ENCODE measurements at places on chromosomes 2 and 18. TPM values are rescaled to one million over a fixed set of nuclear protein-coding genes. Genes with fewer than 3 reads are reported as not detected.
A peak's percentile ranks its signal among the peaks of the same experiment; 100 is the strongest.

CTNNA2 gene
- total RNA-seq: 3.8 TPM

CREG2 gene
- 1.7 TPM for total RNA-seq

IL36B gene
- not detected for total RNA-seq

EFR3B gene
- total RNA-seq: 8.9 TPM

SKOR2 gene
- 0.34 TPM for total RNA-seq

GRCh38 chr18:34483198-34483597 is 226.9 kb upstream of the DTNA start:
- no peak for DNase-seq

GRCh38 chr2:168884975-168885374 is 5.3 kb downstream of the SPC25 start:
- DNase-seq: no peak

DNA sequence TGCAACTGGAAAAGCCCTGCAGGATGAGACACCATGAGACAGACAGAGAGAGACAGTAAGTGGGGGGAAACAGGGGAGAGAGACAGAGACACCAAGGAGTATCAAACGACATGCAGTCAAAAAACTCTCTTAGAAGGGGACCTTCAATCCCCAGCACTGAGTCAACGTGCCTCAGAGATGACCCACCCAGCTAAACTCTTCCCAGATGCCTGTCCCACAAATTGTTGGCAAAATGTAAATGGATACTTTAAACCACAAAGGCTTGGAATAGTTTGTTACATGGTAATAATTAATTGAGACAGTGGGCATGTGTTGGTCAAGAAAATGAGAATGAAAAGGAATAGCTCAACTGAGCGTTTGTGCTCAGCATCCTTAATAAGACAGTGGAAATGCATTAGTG is 98.3 kb downstream of the GRB14 start:
- no peak for DNase-seq

GRCh38 chr2:242024751-242025355 is 155.3 kb downstream of the RTP5 start:
- DNase-seq: no peak

GRCh38 chr2:33762636-33763035 is 163.5 kb upstream of the FAM98A start:
- DNase-seq: no peak

- DNase-seq: no peak
These were observed 25.0 kb downstream of the PLEK start for GRCh38 chr2:68390114-68390513.

DNA sequence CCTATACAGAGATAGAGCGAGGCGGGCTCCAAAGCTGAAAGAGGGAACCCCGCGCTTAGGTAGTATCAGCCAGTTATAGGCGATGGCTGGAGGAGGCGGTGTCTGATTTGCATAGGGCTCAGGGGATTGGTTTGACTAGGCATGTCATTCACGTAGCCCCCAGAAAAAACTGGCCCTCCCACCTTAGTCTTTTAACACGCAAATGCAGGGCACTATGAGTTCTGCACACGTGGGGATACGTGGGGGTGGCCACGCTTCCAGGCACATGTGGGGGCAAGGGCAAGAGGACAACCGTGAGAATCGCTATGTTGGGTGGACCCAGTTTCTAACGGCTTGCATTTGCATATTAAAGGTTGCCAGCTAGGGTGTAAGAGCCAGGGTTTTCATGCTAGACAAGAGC is 56.7 kb upstream of the MSTN start:
- peak; percentile 66 for DNase-seq

- DNase-seq: no peak
These were observed 41.6 kb downstream of the RBBP8 start for GRCh38 chr18:22974707-22975106.
